Activated naive CD4-positive, alpha-beta T cell (primary cell): ENCODE measurements at places on chromosomes 5 and 9.

GRCh38 chr5:124560370-124560769 lies 186.1 kb downstream of the ZNF608 start:
- DNase-seq: no peak

DNA sequence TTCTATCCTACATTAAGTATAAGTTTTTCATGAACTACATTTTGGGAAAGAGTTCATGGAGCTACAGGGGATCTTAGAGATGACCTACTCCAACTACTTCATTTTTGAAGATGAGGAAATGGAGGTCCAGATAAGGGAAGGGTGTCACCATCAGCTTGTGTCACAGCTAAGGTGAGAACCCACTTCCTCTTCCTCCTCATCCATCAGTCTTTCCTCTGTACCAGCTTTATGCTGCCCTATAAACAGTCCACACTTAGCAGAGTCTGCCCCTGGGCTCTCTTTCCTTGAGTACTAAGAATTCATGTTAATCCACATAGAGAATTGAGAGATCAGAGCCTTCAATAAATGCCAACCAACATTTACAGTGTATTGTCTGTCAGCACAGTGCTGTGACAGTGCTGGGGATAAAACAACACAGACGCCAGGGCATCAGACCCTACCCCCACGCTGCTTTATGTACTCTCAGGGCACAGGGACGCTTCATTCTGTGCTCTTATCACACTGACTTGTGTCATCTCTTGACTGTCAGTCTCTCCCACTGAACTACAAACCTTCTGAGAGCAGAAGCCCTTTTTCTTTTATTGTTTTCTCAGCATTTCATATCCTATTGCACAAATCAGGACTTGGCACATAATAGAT lies 22.1 kb downstream of the ADRB2 start:
- DNase-seq: no peak

DNA sequence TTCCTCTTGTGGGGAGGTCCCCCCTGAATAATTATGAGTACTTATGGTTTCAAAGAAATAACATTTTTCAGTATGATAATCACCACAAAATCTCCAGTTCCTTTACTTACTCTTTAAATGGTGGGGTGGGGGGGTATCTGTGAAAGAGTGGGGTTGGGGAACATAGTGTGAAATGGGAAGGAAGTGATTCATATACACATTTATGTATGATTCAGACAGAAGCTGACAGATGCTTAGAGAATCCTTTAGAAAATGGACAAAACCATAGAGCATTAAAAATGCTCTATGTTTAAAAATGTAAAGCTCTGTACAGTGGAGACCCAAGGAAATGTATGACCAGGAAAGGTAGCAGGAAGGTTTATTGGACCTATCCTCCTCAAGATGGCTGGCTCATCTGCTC lies 267.5 kb upstream of the GRIA1 start:
- DNase-seq: no peak

DNA sequence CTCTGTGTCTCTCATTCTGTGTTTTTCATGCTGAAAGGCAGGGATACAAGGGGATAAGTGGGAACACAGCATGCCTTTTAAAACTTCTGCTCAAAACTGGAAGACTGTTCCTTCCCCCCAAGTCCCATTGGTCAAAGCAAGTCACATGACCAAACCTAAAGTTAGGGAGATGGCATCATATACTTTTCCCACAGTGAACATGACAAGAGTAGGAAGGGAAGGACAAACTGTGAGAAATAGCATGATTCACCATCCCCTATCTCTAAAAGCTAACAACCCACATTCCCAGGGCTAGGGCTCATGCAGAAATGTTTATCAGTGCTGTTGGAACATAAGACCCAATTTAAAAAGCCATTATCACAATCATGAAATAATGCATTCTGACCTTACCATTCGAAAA lies 24.2 kb upstream of the SHISAL2B start:
- no peak for DNase-seq

GRCh38 chr9:86128235-86128822 lies 29.0 kb upstream of the GOLM1 start:
- no peak for DNase-seq

DNA sequence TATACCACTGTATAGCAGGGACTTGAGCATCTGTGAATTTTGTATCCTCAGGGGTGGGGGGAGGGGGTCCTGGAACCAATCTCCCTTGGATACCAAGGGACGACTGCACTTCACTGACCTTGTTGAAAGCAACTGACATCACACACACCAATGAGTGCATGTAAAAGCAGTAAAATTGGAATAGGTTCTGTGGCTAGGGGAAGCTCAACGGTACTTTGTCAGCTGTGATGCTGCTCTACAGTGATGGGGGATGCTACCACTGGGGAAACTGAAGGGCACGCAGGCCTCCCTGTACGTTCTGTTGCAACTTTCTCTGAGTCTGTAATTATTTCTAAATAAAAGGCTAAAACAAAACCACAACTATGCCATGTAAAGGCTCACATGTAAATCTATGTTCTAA lies 47.0 kb upstream of the RETREG1 start:
- DNase-seq: no peak
